ENCODE measurements at places on chromosomes 5 and 9.

DNA sequence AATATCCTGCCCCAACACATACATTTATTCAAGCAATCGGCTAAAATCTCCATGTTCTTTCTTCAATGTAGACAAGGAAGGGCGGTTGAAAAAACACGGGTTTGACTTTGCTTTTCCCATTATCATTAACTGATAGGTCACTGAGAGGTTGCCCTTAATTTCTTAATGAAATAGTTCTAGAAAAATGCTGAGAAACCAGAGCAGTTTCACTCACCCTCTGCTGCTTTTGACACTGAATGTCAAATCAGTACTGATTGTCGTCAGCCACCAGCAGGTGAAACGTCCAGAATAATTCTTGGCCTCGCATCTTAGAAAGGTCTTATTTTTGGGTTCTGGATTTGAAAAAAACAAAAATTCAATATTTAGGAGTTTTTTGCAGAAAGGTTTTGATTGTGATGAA is 8.1 kb downstream of the IL12B start:
- no peak for DNase-seq

GRCh38 chr5:118544887-118545449 is 443.4 kb downstream of the DTWD2 start:
- DNase-seq: no peak

DNA sequence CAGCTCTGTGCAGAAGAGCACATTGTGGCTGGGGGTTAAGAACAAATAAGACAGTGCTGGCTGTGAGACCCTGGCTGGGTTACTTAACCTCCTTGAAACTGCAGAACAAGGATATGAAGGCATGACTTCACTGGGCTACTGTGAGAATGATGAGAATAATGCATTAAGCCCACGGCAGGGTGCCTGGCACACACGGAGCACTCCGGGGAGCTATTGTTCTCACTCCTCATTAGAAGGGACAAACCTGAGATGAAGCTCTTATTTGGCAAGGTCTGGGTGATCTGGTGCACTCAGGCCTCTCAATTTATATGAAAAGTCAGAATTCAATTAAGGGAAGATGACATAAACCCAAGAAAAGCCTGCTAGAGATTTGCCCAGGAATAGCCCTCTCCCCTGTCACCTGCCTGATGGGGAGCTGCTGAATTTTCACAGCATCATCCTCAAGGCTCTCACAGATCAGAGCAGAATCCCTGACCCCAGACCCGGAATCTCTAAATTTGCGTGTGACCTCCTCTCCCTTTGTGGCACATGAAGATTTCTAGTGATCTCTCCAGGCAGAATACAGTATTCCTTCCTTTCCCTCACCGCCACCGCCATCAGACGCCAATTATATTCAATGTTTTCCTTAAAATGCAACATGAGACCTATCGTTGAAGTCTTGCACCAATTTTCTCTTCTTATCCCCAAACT is 102.1 kb downstream of the COL23A1 start:
- no peak for DNase-seq

DNA sequence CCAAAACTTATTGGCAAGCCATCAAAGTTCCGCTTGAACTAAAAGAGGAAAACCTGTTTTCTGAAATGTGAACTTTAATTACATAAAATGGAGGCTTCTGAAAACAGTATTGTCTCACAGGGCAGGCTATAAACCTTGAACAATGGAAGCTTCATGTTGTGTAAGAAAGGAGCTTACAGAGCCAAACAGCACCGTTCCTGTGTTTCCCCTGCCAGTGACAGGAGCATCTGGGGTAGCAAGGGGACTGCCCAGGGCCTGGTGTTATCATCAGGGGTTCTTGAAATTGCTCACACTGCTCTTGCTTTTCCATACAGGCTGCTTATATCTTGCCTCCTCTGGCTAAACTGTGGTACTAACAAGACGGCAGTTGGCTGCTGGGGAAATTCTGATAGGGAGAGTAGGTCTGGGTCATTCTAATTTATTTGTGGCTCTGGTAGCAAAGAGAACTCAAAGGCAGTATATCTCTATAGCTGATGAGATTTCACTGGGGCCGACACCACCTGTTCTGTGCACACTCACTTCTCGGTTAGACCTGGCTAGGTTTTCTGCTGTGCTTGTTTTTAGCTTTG is 40.4 kb downstream of the BASP1 start:
- DNase-seq: no peak

GRCh38 chr9:76441551-76442322 is 17.2 kb upstream of the GCNT1 start:
- DNase-seq: no peak

DNA sequence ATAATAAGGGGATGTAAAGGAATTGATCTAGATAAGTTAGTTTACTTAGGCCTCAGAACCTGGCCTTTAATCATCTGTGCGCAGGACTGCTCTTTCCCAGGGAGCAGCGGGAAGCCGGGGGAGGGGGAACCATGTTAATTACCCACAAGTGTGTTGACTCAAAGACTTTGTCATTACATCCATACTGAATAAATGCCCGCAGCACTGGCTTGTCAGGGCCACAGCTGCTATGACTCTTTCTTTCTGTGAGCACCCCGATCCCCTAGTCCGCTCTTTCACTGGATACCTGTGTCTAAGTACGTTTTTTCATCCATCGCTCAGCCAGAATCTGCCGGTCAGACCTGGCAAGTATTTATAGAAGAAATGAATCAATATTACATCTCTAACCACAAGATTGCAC is 249.3 kb upstream of the DMRT1 start:
- DNase-seq: no peak

GRCh38 chr9:20240498-20240897 is 381.8 kb downstream of the MLLT3 start:
- no peak for DNase-seq

DNA sequence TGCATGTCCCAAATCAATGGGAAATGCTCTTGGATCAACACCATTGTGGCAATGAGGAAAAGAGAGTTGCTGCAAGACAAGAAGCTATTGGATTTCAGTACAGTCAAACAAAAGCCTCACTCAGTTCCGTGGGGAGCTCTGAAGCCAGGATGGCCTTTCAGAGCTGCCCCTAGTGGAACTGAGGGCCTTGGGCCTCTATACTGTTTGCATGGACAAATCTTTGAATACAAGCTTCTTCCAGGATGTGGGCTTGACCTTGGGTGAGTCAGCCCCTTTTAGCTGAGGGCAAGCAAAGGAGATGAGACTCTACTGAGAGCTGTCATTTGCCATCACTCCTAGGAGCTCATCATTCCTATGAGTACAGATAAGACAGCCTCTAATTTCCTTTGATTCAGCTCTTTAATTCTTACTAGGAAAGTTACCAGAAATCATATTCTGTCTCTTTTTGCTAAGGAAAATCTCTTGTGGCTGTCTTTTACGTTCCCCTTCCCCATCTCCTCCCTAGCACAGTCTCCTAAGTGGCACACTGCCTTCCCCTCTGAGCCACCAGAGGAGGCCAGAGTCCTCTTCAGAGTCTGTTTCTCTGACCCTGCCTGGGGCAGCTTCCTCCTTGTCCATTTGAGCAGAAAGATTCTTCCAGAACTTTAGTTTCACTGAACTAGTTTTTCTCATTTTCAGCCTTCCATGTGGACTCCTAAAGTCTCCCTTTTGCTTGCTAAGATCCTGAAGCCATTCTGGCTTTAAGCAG is 168.8 kb upstream of the POC5 start:
- no peak for DNase-seq

GRCh38 chr5:129042306-129042705 is 52.2 kb upstream of the ISOC1 start:
- DNase-seq: no peak

- no peak for DNase-seq
Measured at GRCh38 chr9:4327504-4328191, 27.8 kb upstream of the GLIS3 start.

DNA sequence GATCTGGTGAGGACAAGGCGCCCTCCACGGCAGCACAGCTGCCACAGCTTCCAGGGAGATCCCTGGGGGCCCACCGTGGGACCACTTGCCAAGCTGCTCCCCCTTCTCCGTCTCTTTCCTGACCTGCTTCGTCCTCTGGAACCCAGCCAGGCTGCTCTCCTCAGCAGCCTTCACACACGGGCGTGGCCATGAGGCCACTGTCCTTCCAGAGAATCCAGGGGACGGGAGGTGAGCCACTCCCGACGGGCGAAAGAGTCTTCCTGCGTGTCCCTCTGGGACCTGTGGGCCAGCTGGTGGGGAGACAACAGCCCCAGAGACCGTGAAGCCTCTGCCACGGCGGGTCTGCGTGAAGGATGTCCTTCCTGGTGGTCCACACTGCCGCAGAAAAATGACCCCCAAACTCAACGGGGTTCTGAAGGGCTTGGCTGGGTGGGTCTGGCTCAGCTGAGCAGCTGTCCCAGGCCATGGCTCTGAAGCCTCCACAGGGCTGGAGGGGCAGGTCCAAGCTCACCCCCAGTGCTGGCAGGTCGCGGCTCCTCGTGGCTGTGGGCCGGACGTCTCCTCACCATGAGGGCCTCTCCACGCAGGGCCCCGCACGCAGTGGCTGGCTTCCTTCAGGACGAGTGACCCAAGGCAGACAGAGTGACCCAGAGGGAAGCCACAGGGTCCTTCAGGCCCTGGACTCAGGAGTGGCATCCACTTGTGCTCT is 47.4 kb upstream of the NKD2 start:
- DNase-seq: no peak

Data from T-helper 22 cell (primary cell).